Activated naive CD4-positive, alpha-beta T cell treated with anti-CD3 and anti-CD28 coated beads, Interleukin-2, amount 10 ng/mL, durations not matched to agents 7 days and 5 days (primary cell): ENCODE measurements at places on chromosomes 4 and X.

GRCh38 chr4:147814376-147814775 is 82.5 kb downstream of the ARHGAP10 start:
- no peak for DNase-seq

- DNase-seq: peak; percentile 68
Observed at GRCh38 chr4:89024051-89024675, 32.8 kb downstream of the FAM13A start.

DNA sequence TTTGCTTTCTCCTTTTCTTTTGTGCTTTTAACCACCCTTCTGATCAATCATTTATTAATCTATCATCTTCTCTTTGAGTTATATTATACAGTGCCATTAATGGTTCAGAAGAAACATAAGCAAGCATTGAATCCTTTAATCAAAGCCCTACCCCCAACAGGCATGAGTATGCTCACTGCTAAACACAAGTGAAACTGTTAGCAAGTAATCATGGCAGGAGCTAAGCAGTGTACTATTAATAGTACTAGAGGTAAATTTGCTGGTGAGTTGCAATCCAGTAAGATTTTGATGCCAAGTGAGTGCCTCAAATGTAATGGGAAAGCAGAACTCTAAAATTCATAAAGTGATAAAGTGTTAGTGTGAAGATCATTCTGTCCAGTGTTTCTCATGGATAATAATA is 57.2 kb downstream of the FNIP2 start:
- no peak for DNase-seq

GRCh38 chr4:73917081-73917501 is 47.9 kb downstream of the CXCL1 start:
- no peak for DNase-seq

- no peak for DNase-seq
Observed at GRCh38 chr4:2292646-2293108, 30.8 kb upstream of the MXD4 start.

- DNase-seq: no peak
Observed at GRCh38 chr4:146349306-146349705, 135.0 kb downstream of the REELD1 start.

GRCh38 chrX:333611-334311 is 15.2 kb upstream of the GTPBP6 start:
- no peak for DNase-seq

- DNase-seq: no peak
Observed at GRCh38 chr4:170777663-170778062, 687.9 kb upstream of the AADAT start.

DNA sequence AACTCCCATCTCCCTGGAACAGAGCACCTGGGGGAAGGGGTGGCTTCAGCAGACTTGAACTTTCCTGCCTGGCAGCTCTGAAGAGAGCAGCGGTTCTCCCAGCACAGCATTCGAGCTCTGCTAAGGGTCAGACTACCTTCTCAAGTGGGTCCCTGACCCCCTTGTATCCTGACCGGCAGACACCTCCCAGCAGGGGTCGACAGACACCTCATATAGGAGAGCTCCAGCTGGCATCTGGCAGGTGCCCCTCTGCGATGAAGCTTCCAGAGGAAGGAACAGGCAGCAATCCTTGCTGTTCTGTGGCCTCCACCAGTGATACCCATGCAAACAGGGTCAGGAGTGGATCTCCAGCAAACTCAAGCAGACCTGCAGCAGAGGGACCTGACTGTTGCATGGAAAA is 244.1 kb upstream of the RASGEF1B start:
- no peak for DNase-seq

- no peak for DNase-seq
Observed at GRCh38 chrX:13369256-13370030, 49.6 kb upstream of the ATXN3L start.

DNA sequence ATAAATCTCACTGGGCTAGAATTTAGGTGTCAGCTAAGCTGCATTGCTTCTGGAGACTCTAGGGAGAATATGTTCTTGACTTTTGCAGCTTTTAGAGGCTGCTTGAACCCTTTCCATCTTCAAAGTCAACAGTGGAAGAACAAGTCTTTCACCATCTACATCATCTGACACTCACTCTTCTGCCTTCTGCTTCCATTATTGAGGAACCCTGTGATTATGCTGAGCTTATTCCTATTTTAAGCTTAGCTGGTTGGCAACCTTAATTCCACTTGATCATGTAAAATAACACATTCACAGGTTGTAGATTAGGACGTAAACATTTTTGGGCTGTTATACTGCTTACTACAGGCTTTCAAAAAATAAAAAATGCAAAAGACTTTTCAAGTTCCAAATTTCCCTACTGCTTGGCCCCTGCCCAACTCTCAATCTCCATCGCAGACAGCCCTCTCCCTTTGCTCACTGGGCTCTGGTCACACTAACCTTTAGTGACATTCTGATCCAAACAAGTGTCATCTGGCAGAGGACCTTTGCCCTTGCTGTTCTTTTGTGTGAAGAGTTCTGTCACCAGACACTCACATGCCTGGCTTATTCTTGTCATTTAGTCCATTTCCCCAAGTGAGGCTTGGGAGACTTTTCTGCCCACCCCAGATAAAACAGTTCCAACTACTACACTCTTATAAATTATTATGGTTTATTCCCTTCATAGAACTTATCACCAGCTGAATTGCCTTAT is 1056.0 kb downstream of the STIM2 start:
- no peak for DNase-seq

GRCh38 chrX:136626237-136626636 is 21.7 kb upstream of the CD40LG start:
- no peak for DNase-seq

GRCh38 chrX:115017455-115017854 is at the start of gene IL13RA2:
TSS of gene IL13RA2 (minus strand) at chrX:115017616. CDS start at chrX:115017269, 347 bp downstream.
- DNase-seq: no peak

- DNase-seq: no peak
Observed at GRCh38 chr4:184362396-184362795, 112.0 kb downstream of the IRF2 start.

GRCh38 chrX:2370456-2370855 is 130.3 kb downstream of the DHRSX start:
- no peak for DNase-seq

DNA sequence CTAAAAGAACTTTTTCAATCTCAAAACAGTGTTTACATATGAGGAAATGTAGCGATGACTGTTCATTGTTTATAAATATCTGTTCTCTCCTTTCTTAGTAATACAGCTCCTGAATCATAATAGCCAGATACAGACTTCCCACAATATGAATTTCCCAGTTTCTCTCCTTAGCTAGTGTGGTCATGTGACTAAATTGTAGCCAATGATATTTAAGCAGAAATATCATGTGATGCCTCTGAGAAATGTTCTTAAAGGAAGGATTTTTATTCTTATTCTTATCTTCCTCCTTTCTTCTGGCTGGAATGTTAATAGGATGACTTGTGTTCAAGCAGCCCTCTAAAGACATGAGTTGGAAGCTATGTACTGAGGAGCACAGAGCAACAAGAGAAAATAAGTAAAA is 383.7 kb upstream of the ATOH1 start:
- no peak for DNase-seq

- DNase-seq: no peak
Observed at GRCh38 chr4:15920723-15921591, 17.6 kb downstream of the FGFBP1 start.

GRCh38 chr4:74293558-74293957 is 14.7 kb upstream of the EPGN start:
- no peak for DNase-seq

DNA sequence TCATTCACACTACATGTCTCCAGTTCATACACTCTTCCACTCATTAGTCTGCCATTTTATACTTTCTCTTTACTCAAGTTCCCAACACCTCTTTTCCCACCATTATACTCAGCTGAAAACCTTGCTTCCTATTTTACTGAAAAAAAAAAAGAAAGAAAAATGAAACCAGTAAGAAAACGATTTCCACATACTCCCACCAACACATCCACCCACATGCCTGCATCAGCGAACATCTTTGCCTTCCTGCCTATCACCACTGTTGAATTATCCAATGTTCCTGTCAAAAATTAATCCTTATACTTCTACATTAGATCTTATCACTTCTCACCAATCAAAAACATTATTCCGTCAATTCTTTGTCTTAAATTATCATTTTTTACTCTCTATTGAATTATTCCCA is 188.1 kb upstream of the FAM241A start:
- DNase-seq: no peak

DNA sequence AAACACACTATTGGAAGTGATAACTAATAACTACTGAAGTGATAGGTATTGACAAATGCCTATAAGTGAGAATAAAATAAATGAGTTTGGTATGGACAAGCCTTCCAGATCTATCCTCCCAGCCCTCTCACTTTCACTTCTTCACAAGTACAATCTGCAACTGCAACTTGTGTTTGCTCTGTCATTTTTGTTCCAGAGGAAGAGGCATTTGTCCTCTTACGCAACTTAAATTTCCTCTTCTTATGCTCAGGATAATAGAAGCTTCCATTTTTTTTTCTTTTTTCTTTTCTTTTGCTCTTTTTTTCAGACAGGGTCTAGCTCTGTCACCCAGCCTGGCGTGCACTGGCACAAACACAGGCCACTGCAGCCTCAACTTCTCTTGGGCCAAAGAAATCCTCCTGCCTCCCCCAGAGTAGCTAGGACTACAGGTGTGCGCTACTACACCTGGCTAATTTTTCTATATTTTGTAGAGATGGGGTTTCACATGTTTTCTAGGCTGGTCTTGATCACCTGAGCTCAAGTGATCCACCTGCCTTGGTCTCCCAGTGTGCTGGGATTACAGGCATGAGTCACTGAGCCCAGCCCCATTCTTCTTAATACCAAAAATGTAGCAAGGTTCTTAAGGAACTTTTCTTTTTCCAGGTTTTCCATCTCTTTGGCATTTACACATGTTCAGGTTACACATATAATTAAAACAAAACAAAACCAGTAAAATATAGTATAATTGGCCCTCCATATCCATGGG is 73.1 kb downstream of the PDGFC start:
- DNase-seq: no peak

GRCh38 chr4:114752391-114753165 is 154.0 kb downstream of the UGT8 start:
- DNase-seq: no peak

DNA sequence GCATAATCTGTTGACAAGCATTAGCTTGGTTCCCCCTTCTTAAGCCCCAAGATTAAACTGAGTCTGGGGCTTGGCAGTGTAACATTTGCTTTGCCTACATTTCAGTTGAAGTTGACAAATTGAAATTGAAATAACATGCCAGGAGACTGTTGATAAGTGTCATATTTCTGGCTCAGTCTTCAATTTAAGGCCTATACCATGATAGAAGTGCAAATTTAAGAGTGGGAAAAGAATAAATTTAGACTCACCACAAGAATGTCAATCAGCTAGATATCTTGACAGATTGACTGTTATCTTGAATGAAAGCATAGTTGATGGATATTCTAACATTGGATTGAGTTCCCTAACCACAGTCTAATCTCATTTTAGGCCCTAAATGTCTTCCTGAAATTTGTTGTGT is 117.6 kb downstream of the MAGEB17 start:
- no peak for DNase-seq

DNA sequence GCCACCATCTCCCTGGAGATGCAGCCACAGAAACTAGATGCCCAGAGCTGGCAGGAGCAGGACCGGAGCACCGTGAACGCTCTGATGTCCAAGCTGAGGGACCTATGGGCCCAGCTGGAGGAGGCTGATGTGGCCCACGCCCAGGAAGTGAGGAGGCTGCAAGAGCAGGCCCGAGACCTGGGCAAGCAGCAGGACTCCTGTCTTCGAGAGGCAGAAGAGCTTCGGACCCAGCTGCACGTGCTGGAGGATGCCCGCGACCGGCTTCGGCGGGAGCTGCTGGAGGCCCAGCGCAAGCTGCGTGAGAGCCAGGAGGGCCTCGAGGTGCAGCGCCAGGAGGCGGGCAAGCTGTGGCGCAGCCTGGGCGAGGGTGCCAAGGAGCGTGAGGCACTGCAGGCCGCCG is 14.2 kb downstream of the SMIM10L2A start:
- DNase-seq: no peak

GRCh38 chr4:80931631-80932081 is 98.9 kb upstream of the BMP3 start:
- DNase-seq: no peak

- DNase-seq: no peak
Observed at GRCh38 chr4:41665636-41666207, 82.8 kb downstream of the PHOX2B start.

DNA sequence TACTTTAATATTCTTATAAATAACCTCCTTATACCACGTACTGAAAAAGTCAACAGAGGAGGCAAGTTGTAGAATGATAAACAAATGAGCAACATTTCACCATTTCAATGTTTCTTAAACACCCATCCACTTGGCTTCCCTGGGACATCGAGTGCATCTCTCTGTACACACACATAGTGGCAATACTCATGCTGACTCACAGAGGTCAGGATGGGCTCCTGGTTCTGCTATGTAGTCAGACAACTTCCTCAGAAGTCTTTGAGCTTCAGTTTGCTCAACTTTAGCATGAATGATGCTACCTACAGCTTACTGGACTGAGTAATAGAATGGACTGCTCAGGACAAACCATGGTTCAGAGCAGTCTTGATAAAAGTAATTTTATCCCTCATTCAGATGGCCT is 56.9 kb downstream of the MAD2L1 start:
- DNase-seq: no peak

DNA sequence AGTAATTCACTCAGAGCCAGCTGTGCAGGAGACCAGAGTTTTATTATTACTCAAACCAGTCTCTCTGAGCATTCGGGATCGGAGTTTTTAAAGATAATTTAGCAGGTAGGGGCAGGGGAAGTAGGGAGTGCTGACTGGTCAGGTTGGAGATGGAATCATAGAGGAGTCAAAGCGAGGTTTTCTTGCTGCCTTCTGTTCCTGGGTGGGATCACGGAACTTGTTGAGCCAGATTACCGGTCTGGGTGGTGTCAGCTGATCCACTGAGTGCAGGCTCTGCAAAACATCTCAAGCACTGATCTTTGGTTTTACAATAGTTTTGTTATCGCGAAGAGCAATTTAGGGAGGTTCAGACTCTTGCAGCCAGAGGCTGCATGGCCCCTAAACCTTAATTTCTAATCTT is 63.6 kb downstream of the TRIM2 start:
- no peak for DNase-seq

- DNase-seq: no peak
Observed at GRCh38 chr4:112861691-112862674, 187.5 kb upstream of the ANK2 start.

DNA sequence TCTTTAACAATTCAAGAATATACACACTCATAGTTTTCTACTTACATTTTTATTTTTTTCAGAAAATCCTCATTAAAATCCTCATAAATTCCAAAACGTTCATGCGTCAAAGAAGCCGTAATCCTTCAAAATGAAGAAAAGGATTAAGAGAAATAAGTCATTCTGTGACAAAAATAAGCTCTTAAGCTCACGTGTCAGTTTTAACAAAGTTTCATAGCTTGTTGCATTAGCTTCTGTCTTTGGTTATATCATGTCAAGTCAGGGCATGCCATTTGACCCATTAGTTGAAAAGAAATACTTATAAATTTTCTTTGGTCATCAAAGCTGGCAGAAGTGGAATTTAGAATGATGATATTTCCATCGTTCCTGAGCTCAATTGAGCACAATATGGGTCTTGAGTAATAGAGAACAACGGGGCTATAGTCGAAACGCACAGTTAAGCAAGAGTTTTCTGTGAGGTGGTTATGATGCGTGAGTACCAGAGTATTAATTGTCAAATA is 185.2 kb upstream of the CTSO start:
- no peak for DNase-seq

- DNase-seq: no peak
Observed at GRCh38 chr4:128871948-128872347, 62.4 kb downstream of the JADE1 start.

GRCh38 chr4:127155116-127155515 is 477.6 kb upstream of the INTU start:
- no peak for DNase-seq

- DNase-seq: no peak
Observed at GRCh38 chrX:105564501-105564900, 257.8 kb upstream of the NRK start.

- DNase-seq: peak; percentile 16
Observed at GRCh38 chr4:1205586-1206298, 33.4 kb upstream of the SPON2 start.
